ENCODE measurements at places on chromosomes 7 and 10.
A peak's percentile ranks its signal among the peaks of the same experiment; 100 is the strongest.

GRCh38 chr10:86047588-86047987 lies 319.0 kb downstream of the GRID1 start:
- no peak for DNase-seq

DNA sequence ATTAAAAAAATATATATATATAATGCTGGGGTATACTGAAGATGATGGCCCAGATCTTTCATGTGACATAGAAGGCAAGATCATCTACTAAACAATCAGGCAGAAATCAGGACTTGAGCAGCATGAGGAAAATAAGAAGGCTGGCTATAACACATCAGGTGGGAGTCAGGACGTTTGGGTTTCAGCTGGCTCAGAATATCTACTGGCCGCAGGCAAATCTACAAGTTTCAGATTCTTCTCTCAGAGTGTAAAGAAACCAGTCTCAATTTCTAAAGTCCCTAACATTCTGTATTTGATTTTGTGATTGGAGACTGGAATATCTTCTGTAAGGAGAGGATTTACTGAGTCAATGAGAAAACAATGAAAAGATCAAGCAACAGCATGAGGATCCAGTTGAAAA lies 37.7 kb upstream of the FAM3C start:
- no peak for DNase-seq

DNA sequence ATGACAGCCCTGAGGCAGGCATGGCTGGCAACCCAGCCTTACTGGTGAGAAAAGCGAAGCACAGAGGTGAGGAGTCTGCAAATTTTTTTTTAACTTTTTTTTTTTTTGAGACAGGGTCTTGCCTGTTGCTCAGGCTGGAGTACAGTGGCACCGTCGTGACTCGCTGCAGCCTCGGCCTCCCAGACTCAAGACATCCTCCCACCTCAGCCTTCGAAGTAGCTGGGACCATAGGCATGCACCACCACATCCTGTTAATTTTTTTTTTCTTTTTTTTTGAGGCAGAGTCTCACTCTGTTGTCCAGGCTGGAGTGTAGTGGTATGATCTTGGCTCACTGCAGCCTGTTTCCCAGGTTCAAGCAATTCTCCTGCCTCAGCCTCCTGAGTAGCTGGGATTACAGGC lies 35.1 kb upstream of the DLG5 start:
- DNase-seq: no peak

GRCh38 chr7:18597754-18598153 lies 102.2 kb downstream of the HDAC9 start:
- DNase-seq: no peak

- DNase-seq: no peak
Observed at GRCh38 chr10:49611166-49611815, 1.2 kb downstream of the SLC18A3 start.

GRCh38 chr7:25852211-25852938 lies 299.6 kb upstream of the NFE2L3 start:
- DNase-seq: no peak

GRCh38 chr10:18566177-18566576 lies 85.2 kb downstream of the NSUN6 start:
- DNase-seq: no peak

- no peak for DNase-seq
Observed at GRCh38 chr10:106083572-106083971, 1080.9 kb downstream of the SORCS1 start.

DNA sequence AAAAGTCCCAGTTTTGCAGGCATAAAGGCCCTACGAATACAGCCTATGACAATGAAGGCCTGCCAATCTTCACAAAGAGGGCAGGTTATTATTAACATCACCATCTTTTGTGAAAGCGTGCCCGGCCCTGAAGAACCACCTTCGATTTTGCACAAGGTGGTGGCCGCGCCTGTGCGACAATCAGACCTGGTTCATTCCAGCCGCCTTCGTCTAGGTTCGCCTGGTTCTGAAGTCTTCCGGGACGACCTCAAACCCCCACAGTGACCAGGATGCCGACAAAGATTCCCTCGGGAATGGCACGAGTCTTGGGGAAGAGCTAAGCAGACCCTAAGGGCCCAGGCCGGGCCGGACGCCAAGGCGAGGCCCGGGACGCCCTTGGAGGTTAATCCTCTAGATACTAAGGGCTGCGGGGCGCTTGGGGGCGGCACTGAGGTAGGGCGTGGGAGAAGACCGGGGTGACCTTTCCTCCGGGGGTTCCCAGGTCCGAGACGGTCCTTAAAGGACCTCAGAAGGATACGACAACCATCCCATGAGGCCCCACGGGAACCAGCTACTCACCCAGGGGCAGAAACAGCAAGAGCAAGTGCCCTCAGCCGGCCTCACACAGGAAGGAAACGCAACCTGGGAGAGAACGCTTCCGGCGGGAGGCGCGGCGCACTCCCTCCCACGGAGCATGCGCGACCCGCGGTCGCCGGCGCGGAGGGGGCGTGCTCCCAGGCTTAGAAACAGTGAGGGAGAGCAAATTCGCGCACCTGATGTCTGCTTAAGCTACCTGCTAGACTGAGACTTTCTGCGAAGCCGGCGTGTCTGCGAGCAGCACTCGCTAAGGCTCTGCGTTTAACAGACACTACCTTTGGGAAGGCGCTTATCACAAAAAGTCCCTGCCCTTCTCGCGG lies at the start of gene ATAD1:
ATAD1 (minus strand) TSS at position 618 of the 896 bp plus-strand sequence. CDS start 3,627 bp downstream, outside the sequence.
- peak; percentile 69 for DNase-seq

DNA sequence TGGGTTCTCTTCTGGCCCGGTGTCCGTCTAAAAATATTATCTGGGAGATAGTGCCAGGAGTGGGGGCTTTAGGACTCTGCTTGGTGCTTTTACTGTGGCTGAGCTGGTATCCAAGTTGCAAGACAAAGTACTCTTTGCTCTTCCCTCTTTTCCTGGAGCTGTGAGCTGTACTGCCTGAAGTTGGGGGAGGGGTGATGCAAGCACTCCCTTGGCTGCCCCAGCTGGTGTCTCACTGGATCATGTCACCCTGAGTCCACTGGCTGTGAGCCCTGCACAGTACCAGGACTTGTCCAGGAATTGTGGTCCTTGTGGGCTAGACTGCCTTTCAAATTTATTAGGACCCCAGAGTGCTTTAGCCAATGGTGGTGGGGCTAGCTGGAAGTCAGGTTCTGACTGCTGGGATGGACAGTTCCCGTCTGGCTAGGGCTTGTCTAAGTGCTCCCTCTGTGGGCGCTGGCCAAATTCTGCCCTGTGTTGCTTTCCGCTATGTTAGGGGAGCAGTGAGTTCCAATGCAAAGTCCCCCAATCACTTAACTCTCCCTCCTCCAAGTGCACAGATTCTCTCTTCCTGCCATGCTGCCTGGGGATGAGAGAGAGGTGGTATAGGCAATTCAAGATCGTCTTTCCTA lies 13.1 kb downstream of the CC2D2B start:
- DNase-seq: no peak

DNA sequence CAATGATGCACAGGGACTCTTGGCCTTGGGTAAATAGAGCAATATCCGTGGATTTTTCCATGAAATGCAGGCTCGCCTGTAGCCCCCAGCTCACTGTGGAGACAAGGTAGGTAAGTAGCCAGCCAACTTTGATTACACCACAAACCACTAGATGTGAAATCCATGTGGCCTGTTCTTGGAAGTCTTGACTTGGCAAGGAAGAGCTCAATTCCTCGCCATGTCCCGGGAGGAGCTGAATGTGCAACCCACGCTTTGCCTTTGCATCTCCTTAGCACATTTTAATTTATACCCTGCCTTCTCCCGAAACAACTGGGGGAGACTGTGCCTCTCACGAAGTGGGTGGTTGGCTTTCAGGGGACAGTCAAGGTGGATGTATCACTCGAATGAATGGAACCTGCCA lies 347.7 kb upstream of the MKI67 start:
- no peak for DNase-seq

- no peak for DNase-seq
Observed at GRCh38 chr10:76543655-76544054, 1094.0 kb downstream of the KCNMA1 start.

DNA sequence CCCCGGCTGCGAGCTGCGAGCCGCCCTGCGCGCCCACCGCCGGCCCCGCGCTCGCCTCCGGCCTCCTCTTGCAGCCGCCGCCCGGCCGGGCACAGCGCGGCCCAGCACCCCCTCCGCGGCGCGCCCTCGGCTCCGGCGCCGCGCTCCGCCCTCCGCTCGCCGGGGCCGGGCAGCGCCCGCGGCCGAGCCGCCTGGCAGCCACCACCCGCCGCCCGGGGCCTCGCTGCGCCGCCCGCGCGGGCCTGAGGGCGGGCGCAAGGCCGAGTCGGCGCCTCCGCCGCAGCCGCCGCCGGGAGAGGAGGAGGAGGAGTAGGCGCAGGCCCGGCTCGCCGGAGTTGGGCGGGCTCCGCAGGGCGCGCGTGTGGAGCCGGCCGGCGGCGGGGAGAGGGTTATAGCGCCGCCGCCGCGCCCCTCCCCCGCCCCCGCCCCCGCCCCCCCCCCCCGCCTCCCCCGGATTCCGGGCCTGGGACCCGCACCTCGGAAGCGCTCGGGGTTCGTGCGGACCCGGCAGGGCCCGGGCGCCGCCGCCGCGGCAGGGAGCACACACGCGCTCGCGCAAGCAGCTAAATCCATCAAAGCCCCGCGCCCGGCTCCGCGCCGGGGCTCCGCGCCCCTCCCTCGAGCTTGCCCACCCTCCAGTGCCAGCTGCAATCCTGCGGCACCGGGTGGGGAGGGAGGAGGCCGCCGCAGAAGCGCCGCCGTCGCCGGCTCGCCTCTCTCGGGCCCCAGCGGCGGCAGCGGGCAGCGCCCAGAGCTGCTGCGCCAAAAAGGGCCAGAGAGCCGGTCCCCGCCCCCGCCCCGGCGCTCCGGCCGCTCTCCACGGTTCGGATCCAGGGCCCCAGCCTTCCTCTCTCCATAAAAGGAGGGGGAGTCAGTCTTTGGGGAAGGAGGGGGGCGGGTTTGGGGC lies at the start of gene PDGFA:
PDGFA (minus strand) TSS at position 363 of the 907 bp plus-strand sequence. CDS start 845 bp downstream, outside the sequence.
- DNase-seq: no peak

DNA sequence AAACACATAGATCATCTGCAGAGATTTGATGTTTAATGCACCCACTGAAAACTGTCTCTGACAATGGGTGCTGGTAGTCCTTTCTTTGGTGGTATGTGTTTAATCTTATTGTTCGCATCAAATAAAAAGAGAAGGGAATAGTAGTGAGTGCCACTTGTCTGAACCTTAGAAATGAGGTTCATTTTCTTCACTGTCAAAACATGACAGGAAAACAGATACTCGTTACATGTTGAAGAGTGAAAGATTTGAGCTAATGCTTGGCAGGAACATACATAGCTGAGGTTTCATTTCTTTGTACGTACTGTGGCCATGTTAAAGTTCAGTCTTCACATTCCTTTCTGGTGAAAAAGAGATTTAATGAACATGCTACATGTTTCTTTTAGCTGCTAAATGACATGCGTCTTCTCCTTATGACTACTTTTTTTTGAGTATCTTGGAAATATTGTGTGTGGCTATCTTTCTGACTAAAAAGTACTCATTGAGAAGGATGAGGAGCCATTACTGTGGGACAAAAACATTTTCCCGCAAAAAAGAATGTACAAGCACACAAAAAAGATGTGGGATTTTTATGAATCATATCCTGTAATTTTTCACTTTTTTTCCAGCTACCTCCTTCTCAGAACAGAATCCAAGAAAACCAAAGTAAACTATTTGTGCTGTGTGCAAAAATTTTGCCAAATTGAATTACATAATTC lies 108.0 kb downstream of the TWIST1 start:
- DNase-seq: no peak

GRCh38 chr7:7883394-7883793 lies 85.2 kb upstream of the GLCCI1 start:
- DNase-seq: no peak

- DNase-seq: no peak
Observed at GRCh38 chr7:55179931-55180682, 161.3 kb downstream of the EGFR start.

DNA sequence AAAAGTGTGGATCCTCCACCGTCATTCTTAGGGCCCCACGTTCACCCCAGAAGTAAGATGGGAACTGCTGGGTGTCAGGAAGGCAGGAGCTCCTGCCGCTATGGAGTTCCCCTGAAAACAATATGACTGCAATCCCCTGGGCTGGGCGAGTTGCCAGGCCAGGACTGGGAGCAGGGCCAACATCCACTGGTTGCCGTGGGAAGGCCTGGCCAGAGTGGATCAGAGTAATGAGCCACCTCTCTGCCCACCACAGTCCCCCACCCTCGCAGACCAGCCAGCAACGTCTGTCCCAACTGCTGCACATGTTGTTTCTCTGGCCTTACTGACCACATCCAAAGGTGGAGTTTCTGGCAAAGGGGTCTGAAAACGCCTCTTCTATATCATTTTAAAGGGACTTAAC lies 86.6 kb downstream of the STRA8 start:
- no peak for DNase-seq

- no peak for DNase-seq
Observed at GRCh38 chr10:94630017-94630688, 53.4 kb upstream of the CYP2C18 start.

- DNase-seq: no peak
Observed at GRCh38 chr7:84372712-84373111, 178.1 kb upstream of the SEMA3A start.

DNA sequence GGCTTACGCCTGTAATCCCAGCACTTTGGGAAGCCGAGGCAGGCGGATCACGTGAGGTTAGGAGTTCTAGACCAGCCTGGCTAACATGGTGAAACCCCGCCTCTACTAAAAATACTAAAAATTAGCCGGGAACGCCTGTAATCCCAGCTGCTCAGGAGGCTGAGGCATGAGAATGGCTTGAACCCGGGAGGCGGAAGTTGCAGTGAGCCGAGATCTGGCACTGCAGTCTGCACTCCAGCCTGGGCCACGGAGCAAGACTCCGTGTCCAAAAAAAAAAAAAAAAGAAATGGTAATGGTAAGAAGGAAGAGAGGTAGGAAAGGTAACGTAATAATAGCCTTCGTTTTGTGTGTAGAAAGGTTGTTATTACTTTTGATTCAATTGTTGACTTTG lies 1.2 kb downstream of the HSPA14 start:
- DNase-seq: no peak

DNA sequence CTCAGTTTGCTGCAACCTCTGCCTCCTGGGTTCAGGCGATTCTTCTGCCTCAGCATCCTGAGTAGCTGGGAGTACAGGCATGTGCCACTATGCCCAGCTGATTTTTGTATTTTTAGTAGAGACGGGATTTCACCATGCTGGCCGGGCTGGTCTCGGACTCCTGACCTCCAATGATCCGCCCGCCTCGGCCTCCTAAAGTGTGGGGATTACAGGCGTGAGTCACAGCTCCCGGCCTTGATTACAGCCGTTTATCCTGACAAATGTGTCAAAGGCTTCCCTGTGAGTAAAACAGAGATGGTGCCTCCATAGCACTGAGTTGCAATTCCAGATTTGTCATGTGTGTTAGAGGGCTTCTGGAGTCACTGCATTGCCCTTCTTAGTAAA lies 273.7 kb downstream of the CCDC3 start:
- DNase-seq: no peak

- no peak for DNase-seq
Observed at GRCh38 chr10:59585046-59585700, 124.5 kb downstream of the SLC16A9 start.

- no peak for DNase-seq
Observed at GRCh38 chr10:128431083-128431482, 304.9 kb upstream of the MKI67 start.

- DNase-seq: no peak
Observed at GRCh38 chr7:22406715-22407114, 49.8 kb upstream of the RAPGEF5 start.

Measured in activated naive CD8-positive, alpha-beta T cell treated with anti-CD3 and anti-CD28 coated beads, Interleukin-2, amount 50 U/mL, for 16 hours (primary cell).